ENCODE measurements at places on chromosomes 11 and 22.

DNA sequence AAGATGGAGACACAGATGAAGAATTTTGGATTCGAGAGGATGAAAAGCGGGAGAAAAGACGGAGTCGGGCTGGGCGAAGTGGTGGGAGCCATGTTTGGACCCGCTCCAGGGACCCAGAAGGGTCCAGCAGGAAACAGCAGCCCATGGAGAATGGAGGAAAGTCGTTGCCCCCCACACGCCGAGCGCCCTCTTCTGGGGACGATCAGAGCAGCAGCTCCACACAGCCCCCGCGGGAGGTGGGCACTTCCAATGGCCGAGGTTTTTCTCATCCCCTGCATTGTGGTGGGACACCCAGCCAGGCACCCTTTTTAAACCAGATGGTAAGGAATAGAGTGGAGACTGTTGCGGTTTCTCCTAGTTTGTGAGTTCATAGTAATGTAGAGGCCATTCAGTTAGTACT is 22.8 kb upstream of the SLC25A18 start:
- no peak for DNase-seq

DNA sequence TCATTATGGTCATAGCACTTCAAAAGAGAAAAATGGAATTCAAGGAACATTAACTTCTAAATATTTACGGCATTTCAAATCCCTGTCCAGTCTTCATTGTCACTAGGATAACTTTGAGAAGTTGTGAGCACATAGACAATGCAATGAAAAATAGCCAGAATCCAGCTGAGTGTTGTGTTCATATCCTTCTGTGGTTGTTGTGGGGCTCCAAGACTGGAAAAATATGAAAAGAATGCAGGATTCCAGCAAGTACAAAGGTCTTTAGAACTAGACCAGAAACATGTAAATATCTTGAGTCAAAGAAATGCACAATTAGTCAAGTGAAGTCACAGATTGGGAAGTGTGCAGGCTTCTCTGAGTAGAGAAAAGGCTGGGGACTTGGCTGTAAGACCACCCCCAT is 68.7 kb downstream of the WT1 start:
- no peak for DNase-seq

GRCh38 chr11:41788177-41788576 is 328.7 kb upstream of the LRRC4C start:
- no peak for DNase-seq

GRCh38 chr11:24408202-24408601 is 88.7 kb upstream of the LUZP2 start:
- no peak for DNase-seq

DNA sequence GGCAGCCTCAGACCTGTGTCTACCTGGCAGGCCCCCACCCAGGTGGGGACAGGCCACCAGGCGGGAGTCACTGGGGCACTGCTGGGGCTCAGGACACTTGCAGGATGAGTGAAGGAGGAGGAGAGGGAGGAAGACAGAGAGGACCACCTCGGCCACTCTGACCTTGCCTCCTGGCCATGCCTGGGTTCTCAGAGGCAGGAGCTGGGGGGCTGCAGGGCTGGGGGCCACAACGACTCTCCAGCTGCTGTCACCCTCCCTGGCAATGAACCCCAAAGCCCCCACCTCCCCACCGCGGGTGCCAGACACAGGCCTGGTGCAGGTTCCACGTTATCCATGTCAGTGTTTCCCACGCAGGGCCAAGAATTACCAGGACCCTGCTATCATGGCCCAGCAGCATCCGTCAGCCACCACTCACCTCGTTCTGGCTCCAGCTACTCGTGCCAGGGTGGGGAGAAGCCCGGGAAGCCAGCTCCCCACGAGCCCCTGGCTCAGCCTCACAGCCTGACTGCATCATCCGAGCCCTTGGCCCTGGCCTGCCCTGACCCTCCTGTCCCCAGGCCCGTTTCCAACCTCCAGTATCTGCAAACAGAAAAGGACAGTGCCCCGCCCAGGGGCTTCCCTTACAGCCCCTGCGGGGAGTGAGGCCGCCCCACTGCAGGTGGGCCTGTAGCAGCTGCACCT is 62.4 kb downstream of the BRD1 start:
- peak; percentile 50 for DNase-seq

DNA sequence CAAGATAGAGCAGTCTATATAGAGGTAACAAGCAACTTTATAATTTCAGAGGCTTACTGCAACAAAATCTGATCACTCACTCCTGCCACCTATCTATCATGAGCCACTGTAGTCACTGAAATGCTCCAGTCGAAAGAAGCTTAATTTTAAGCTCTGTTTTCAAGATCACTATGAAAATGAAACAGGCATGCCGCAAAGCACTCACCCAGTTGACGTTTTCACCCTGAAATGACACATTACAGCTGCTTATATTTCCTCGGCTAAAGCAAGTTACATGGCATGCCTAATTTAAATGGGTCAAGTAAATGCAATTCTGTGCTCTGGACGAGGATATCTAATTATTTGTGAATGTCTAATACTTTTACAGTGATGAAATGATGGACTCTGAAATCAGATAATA is 616.3 kb downstream of the FAM181B start:
- no peak for DNase-seq

DNA sequence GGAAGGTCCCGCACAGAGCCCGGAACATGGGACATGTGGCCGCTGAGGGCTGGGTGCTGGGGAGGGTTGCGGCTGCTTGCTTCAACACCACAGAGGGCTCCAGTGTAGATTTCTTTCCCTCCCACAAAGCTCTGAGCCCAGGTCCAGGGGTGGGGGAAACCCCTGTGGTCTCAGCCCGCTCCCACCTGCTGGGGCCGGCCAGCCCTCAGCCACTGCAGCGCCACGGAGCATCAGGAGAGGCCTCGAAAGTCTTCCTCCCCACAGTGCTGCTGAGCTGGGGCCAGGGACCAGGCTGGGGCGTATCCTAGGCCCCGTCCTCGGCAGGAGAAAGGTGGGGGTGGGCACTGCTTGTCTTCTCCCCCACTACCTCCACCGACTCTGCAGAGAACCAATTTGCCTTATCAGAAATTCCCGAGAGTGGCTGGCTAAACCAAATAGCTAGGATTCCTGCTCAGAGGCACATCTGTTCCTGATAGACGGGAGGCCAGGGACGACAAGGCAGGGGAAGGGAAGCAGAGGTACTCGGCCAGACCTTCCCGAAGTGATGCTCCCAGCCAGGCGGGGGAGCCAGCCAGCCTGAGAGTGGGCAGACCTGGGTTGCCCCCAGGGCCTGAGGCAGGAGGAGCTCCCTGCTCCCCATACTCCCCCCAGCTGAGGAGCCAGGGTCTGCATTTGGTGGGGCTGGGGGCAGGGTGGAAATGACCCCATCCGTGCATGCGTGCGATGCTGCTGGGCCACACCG is 18.7 kb downstream of the IGF2 start:
- DNase-seq: no peak

GRCh38 chr11:76916712-76917111 is 56.0 kb downstream of the ACER3 start:
- DNase-seq: no peak

- DNase-seq: no peak
Observed at GRCh38 chr22:36155702-36156101, 4.9 kb downstream of the APOL3 start.

DNA sequence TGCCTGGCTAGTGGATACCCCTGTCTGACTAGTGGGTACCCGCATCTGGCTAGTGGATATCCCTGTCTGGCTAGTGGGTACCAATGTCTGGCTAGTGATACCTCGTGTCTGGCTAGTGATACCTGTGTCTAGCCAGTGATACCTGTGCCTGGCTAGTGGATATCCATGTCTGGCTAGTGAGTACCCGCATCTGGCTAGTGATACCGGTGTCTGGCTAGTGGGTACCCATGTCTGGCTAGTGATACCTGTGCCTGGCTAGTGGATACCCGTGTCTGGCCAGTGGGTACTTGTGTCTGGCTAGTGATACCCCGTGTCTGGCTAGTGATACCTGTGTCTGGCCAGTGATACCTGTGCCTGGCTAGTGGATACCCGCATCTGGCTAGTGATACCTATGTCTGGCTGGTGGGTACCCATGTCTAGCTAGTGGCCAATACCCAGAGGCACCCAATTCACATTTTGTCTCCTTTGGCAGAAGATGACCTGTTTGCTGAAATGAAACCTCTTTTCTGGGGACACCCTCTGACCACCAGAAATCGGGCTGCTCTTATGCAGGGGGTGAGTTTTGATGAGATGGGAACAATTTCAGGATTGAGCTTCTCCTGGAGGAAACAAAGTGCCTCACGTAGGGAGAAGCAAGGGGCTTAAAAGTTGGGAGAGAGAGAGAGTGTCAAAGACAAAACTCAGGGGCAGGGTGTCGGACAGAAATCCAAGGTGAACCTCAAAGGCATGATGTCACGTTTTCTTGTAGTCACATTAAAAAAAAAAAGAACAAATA is 63.4 kb downstream of the SMIM38 start:
- peak; percentile 52 for DNase-seq

DNA sequence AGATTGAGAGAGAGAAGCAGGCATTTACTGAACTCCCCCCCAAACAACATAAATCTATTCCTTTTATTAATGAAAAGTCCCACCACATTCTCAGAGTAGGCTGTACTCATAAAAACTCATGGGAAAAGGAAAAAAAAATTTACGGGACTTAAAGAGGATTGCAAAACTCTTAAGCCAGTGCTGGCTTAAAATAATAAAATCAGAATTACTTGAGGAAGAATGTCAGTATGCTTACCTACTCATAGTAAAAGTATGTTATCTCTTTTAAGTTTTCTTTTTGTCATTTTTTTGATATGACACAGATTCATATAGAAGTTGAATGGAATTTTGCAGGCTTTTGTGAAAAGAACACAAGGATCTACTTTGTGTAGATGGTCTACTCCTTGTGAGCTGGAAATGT is 126.3 kb downstream of the LUZP2 start:
- no peak for DNase-seq

- DNase-seq: peak; percentile 21
Observed at GRCh38 chr22:38346506-38346905, 29.3 kb upstream of the CSNK1E start.

DNA sequence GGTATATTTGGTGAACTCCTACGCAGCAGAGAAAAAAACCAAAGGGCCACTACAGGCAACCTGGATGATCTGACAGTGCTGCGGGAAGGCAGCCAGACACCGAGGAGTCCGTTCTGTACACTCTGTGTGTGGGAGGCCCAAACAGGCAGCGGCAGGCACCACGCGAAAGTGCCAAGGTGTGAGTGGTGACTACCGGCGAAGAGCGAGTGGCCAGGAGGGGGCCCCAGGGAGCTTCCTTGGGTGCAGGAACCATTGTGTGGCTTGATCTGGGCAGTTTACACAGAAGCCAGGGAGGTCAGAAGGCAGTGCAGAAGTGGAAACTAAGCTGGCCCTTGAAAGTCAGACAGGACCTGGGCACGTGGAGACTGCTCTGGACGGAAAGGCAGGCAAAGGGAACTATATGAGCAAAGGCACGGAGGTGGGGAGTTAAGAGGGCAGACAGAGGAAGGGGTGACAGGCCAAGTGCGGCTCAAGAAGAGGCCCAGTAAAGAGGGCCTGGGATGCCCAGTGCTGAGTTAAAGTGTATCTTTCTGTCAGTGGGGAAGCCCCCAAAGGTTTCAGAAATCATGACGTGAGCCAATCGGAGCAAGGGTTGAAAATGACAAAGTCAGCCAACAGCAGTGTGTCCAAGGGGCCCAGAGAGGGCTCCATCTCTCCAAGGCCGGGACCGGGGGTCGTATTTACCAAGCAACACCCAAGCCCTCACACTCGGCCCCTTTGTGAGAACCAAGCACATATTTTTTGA is 10.6 kb downstream of the TMEM184B start:
- DNase-seq: no peak

GRCh38 chr22:48331266-48331665 is 1496.4 kb downstream of the BRD1 start:
- no peak for DNase-seq

- no peak for DNase-seq
Observed at GRCh38 chr11:64095273-64095817, 59.6 kb downstream of the FLRT1 start.

DNA sequence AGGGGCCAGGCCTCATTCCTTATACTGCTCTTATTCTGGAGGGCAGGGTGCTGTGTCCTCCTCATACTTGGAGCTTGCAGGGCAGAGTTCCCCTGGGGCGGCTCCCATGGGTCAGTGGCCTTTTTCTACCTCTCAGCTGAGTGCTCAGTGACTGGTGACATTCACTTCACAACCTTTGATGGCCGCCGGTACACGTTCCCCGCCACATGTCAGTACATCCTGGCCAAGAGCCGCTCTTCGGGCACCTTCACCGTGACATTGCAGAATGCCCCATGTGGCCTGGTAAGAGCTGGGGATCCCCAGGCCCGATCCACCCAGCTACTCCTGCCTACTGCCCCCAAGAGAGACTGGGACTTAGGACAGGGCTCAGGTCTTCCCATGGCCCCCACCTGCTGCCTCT is 14.5 kb downstream of the OTOG start:
- DNase-seq: peak; percentile 62

DNA sequence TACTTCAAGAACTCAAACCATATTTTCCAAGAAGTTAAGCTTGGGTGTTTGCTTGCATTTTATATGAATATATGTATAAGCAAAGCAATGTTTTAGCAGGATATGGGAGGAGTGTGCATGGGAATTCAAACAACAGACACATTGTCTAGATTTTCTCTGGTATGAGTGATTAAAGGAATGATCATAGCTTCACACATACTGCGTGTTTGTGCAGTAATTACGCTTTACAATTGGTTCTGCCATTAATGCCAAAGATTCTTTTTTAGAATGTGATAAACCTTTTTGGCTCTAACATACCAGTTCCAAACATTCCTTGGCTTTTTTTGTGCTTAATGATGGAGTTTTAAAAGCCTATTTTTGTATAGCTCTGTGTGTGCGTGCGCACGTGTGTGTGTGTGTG is 54.0 kb downstream of the CCDC34 start:
- no peak for DNase-seq

- DNase-seq: no peak
Observed at GRCh38 chr11:128725630-128726319, 31.9 kb downstream of the FLI1 start.

GRCh38 chr11:130426837-130427341 is 1.5 kb downstream of the ADAMTS8 start:
- DNase-seq: no peak

DNA sequence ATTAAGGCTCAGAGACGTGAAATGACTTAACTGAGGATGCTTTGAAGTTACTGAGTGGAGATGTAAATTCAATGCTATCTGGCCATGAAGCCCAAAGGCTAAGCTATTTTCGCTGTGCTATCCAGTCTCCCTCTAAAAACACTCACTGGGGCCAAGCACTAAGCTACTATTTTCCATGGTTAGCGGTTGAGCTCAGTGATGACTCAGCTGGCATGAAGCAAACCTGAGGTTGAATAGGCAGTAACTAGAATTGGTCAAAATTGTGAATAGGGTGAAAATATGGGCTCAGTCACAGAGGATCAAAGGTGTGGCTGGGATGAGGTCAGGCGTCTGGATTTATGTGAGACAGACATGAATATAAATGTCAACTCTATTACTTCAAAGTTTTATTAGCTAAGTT is 564.2 kb upstream of the KIRREL3 start:
- no peak for DNase-seq

DNA sequence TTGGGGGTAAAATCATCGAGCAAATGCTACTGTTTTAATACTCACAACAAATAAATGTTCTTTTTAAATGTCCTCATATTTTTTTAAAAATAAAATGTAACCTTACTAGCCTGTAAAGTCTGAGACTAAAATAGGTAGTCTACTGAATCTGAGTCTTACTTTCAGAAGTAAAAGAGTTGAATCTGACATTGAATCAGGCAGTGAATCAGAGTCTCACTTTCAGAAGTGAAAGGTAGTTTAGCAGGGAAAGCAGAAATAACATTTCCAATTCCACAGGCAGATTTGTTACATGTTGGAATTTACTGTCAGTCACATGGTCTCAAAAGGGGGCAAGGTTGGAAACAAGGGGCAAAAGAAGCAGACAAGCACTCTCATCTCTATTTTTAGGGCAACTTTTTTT is 143.0 kb downstream of the ELP4 start:
- no peak for DNase-seq

- no peak for DNase-seq
Observed at GRCh38 chr22:39932918-39933649, 27.1 kb upstream of the TMA7B start.

All from coronary artery (tissue), 2 donors.